ENCODE measurements at places on chromosomes 4 and X.

DNA sequence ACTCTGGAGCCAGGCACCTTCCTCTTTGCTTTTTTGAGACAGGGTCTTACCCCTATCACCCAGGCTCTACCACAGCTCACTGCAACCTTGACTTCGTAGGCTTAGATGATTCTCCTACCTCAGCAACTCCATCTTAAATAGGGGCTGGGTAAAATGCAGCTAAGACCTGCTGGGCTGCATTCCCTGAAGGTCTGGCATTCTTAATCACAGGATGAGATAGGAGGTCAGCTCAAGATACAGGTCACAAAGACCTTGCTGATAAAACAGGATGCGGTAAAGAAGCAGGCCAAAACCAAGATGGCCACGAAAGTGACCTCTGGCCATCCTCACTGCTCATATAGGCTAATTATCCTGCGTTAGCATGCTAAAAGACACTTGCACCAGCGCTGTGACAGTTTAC is 770.8 kb upstream of the PRKX start:
- DNase-seq: no peak

DNA sequence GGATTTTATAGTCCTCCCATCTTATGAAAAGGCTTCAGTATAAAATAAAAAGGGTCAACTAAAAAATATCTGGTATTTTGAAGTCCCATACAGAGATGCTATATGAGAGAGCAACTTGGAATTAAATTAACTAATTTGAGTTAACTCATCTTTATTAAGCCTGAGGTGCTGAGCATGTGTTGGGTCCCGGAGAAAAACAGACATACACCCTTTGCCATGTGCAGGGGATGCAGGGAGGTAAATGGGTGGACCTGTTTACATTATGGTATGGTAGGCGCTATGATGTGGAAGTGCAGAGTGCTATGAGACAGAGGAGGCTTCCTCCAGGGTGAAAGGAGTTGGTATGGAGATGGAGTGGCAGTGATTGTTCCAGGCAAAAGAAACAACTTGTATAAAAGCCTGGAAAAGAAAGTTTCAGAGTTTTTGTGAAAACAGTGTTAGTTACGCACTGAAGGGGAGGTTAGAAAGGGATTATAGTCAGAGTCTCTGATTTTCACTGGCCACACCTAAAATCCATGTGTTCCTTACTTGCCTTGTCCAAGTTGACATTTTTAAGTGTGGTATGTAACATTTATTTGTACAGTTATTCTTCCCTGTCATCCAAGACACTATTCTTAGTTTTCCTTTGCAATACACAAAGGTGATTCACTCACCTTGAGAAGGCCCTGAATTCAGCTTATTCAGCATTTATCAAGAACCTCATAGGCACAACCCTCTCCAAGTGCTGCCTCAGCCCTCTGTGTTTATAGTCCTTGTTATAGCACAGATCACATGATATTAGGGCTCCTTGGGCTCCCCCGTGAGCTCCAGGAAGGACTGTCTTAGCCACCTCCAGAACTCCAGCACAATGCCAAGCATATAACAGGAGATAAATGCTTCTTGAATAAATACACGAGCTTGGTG is 152.0 kb downstream of the RASL11B start:
- DNase-seq: no peak

DNA sequence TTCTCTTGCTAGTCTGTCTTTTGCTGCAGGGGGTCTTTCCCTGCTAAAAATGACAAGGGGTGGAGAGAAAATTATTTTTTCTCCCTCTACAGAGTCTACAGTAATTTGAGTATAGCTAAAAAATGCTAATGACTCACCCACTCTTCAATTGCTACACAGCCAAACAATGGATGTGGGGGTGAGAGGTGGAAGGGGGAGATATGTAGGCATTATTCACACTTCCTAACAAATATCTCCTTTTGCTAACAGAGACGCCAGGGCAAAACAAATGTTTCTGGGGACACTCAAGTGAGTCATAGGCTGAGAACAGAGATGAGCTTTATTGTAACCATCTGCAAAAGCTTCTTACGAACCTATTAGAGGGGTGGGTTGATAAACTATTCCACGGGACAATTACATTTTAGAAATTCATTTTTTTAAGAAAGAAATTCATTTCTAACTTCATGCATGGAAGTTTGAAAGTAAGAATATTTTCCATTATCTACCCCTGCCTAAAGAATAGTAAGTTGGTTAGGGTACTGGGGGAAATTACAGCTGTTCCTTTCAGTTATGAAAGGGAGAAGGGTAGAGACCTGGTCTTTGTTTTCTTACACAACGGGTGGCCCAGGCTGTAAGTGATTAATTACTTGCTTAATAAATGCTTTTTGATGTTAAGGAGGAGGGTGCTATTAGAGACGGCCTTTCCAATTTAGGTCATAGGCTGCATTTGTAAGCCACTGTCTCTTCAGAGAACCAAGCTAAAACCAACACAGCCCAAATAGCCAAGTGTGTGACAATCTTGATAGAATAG is 12.8 kb downstream of the SCD5 start:
- DNase-seq: peak; percentile 85

DNA sequence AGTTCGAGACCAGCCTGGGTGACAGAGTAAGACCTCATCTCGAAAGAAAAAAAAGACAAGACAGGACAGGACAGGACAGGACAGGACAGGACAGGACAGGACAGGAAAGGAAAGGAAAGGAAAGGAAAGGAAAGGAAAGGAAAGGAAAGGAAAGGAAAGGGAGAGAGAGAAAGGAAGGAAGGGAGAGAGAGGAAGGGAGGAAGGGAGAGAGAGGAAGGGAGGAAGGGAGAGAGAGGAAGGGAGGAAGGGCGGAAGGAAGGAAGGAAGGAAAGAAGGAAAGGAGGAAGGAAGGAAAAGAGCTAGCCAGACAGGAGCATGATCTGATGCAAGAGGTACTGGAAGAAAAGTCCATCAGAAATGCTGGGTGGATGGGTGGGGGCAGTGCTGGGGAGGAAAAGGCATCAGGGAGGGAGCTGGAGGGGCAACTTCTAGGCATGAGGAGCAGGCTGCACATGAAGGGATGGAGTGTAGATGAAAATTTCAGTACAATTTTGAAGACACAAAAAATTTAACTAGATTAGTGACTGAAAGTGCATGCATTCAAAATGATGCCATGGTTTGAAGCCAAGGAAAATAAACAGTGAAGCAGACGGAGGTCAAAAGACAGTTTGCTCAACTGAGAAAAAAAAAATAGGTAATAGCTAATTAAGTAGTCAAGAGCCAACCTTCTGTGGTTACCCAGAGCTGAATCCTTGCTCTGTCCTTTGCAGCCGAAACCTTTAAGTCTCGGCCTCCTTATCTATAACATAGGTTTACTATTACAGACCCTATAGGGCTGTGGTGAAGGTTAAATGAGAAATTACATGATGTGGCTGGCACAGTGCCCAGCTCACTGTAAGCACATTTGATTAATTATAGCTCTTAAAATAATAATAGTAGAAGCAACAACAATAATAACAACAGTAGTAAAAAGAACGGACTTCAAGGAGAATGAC is 59.9 kb downstream of the ZNF827 start:
- DNase-seq: no peak

DNA sequence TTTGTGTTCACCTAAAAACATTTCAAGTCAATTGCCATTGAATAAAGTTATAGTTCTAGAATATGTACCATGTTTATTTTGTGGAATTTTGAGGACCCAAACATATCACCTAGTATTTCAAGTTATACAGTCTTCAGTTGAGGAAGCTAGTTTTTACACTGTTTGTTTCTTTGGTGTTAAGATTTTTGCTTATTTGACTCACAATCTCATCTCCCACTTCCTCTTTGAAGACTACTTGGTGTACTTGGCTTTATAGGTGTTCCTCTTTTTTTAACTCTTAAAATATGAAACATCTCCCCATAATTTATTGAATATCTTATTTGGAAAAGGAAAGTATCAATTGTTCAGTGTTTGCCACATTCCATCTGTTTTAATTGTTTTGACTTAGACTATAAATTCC is 675.4 kb downstream of the RAPGEF2 start:
- DNase-seq: no peak

DNA sequence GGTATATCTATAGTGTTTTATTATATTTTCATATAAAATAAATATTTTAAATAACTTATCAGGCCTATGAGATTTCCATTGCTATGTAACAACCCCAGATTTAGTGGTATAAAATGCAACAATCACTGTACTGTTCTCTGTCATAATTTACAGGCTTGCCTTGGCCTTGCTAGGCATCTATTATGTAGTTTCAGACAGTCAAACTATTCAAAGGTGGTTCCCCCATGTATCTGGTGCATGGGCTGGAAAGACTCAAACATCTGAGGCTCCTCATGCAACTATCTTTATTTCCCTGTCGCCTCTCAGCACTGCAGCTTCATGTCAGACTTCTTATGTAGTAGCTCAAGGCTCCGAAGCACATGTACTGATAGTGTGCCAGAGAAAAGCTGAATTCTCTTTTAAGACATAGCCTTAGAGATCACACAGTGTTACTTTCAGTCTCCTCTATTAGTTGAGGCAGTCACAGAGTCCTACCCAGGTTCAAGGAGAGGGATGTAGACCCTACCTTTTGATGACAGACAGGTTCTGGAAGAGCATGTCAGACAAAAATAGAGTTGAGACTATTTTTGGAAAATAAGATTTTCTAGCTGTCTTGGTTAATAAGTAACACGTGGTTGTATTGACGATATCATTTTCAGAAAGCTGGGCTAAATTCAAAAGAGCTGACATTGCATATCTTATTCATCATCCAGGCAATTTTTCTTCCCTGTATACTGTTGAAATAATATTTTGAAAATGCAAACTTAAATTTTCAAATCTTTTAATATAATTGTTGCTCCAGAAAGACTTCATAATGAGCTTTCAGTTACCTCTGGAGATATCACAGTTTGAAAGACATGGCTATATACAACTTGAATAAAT is 19.4 kb downstream of the MTTP start:
- DNase-seq: no peak

DNA sequence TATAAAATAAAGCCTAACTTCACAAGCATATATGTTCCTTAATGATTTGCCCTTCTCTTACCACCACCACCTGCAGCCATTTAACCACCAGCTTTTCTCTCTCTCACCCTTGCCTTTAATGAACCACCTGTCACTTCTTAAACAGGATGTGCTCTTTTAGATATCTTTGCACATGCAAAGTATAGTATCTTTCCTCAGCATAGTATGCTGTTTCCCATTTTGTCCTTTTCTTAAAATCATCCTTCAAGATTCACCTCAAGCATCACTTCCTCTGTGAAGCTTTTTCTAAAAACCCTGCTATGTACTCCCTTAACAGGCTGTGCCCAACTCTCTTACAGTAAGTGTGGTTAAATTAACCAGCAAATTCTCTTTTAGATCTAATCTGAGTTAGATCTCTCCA is 8.2 kb upstream of the CNOT6L start:
- DNase-seq: no peak

- DNase-seq: no peak
These were observed 35.2 kb downstream of the RNF175 start for GRCh38 chr4:153724606-153725005.

- DNase-seq: no peak
These were observed 97.3 kb downstream of the PPP1R2C start for GRCh38 chrX:42680666-42681065.

GRCh38 chrX:20527558-20528011 is 260.9 kb upstream of the RPS6KA3 start:
- DNase-seq: no peak

DNA sequence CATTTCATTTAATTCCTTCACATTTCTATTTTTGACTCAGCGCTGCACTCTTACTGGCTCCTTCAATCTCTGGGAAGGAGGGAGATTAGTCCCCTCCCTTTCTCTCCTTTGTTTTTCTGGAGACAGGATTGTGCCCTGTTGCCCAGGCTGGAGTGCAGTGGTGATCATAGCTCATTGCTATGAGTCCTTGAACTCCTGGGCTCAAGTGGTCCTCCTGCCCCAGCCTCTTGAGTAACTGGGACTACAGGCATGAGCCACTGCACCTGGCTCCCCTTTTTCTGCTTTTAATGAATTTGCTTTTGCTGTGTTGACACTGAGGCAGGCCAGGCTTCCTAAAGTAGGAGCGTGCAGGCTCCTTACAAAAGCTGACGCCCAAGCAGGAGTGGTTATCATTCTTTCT is 10.5 kb downstream of the TBC1D14 start:
- no peak for DNase-seq

GRCh38 chr4:150004481-150004880 is 73.8 kb upstream of the DCLK2 start:
- DNase-seq: no peak

Measured in HS-5 (cell line).